Stimulated activated CD4-positive, alpha-beta T cell treated with anti-CD3 and anti-CD28 coated beads, Interleukin-2, amount 100 ng/mL, for 4 hours (primary cell): ENCODE measurements at places on chromosomes 16 and 17.

- DNase-seq, result no peak
These were observed 4.1 kb upstream of the TNFRSF13B start for GRCh38 chr17:16975744-16976625.

DNA sequence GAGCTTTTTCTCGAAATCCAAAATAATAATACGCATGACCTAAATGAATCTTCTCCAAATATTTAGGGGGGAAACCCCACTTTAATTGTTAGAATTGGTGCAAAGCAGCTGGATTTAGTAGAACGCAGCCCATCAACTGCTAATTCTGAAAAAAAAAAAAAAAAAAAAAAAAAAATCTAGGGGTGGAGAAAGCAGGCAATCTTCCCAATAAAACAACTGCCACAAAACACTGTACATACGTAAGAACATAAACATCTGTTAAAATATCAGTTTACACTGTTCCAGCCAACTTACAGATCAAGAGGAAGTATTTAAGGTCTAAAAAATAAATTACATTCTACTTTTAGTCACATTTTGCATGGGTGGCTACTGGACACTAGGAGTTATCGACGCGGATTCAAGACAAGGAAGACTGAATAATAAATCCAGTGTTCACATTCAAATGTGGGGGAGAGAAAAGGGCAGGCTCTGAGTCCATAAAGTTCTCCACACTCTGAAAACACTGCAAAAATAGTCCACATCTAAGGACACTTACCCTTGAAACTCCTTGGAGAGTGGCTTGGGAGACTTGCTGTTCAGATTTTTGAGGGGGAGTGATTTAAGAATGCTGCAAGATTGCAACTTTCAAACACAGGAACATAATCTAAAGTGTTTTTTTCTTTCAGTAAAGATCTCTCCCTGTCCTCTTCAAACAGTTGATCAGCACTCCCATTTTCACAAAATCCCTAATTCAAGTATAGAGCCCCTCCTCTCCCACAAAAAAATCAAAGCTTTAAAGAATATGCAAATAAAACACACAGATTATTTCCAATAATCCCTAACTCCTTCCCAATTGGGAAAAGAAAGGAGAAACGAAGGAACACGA lies 1.3 kb downstream of the APPBP2 start:
- DNase-seq, result no peak

DNA sequence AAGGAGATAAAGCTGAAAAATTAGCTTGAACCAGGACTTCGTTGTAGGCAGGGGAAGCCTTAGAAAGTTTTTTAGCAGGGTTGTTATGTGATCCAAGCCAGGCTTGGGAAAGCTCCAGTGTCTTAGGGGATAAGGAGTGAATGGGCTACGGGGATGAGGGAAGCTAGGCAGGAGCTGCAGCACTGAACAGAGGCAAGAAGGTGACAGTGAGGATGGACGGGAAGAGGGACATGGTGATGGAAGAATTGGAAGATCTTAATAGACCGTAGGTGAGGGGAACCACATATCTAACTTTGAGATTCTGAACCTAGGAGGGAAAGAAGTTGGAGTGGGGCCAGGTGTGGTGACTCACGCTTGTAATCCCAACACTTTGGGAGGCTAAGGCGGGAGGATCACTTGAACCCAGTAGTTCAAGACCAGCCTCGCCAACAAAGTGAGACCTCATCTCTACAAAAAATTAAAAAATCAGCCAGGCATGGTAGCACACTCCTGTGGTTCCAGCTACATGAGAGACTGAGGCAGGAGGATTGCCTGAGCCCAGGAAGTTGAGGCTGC lies 3.2 kb downstream of the RHBDL3 start:
- no peak for DNase-seq

DNA sequence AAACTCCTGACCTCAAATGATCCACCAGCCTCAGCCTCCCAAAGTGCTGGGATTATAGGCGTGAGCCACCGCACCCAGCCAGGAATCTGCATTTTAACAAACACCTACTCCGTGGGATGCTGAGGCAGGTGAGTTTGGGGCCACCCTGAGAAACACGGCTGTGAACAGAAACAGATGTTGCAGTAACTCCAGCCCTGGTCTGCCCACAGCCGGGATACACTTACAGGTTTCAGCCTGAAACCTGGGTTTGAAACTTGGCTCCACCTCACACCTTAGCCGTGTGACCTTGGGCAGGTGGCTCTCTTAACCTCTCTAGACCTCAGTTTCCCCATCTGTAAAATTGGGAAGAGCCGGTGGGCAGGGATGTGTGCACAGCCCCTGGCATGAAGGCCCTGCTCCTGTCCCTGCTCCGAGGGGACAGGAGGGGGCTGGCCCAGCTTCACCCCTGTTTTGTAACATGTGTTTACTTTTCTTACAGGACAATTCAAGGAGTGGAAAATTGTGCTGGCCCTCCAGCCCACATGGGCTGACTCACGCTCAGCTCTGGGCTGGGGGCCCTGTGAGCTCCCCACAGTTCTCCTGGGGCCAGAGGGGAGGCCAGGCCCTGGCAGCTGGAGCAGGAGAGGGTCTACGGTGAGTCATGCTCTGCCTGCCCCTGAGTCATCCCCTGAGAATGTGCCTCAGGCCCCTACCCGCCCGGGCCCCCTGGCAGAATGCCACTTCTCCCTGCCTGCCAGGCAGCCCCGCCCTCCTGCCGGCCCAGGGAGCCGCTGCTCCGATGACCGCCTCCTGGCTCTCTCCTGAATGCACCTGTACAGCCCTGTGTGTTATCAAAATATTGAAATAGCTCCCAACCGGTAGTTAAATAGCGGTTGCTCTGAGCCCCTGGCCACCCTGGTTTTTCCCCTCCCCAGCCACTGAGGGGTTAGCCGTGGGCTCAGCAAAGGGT lies 7.7 kb upstream of the PPL start:
- DNase-seq, result no peak

GRCh38 chr16:52437277-52437670 lies 109.7 kb downstream of the TOX3 start:
- no peak for DNase-seq

DNA sequence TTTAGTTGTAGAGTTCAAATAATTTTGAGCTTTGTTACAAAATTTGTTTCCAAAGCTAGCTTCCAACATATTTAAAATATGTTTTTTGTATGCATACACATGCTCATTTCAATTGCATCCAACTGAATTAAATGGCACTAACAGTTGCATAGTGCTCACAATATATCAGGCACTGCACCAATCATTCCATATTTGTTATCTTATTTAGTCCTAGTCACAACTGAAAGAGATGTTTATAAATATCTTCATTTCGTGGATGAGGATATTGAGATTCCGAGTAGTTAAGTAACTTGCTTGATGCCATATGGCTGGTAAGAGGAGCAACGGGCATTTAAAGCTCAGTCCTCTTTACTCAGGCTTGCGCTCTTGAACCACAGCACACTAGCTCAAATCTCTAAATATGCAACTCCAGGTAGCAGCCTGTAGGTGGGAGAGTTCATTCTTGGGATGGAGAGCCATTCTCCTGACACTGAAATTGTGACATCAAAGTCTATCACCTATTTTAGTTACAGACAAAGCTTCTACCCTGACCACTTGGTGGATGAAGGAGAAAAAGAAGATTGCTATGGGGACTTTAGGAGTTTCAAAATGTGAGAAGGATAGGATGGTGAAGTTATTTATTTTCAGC lies 118.0 kb upstream of the CA10 start:
- DNase-seq, result no peak

DNA sequence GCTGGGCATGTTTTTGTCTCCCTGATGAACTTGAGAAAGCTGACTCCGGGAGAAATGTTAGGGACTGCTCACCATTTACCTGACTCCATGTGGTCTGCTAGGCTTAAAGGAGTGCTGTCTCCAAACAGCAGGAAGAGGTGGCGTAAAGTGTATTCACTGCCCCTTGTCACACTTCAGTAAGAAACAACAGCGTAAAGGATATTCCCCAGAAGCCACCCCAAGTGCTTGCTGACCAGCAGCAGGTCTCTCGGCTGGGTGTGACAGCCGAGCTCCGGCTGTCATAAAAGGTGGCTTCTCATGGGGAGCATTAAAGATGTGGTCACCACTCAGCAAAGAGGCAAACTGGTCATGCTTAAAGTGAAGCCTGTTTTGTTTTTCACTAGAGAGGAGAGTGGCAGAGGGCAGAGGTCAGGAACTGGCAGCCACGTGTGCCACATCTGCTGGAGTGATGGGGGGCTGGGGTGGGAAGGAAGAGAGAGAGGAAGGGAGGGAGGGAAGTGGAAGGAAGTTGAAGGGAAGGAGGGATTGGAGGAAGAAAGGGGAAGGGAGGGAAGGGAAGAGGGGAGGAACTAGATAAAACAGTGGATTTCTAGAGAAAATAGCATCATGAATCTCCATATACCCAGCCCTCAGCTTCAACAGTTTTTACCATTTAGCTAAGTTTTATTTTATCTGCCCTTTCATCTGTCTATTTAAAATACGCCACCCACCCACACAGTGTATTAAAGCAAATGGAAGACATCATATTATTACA lies 119.3 kb downstream of the CLEC16A start:
- DNase-seq, result no peak

GRCh38 chr16:67395105-67395457 lies 1.8 kb upstream of the TPPP3 start:
- DNase-seq, result no peak

DNA sequence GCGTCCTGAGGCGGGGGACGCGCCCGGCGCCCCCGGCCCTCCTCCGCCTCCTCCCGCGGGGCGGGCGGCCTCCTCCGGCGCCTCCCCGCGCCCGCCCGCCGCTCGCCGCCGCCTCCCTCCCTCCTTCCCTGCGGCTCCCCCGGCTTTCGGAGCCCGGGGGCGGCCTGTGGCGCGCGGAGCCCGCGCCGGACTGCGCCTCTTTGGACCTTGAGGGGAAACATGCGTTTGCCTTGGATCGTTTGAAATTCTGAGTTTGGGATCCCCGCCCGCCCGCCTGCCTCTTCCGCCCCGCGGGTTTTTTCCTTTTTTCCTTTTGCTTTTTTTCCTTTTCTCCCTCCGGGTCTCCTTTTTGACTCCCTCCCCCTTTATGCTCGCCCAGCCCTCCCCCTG lies 390 bp downstream of the ZNRF1 start:
- DNase-seq, result no peak

DNA sequence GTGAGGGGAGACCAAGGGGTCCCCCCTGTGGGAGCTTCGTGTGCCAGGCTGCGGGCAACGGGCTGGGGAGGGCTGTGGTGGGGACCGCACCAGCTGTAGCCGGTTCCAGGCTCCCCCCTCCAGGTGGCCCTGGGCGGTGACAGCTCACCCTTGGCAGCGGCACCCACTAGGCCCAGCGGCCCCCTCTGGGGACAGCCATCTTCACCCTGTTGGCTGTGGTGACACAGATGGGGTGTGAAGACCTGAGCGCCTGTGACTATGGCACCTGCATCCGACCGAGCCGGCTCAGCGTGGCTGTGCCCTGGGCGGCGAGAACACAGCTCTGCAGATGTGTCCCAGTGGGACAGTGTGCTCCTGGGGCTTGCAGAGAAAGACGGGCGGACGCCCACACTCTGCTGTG lies 1.1 kb upstream of the C1QTNF8 start:
- DNase-seq, result no peak

- no peak for DNase-seq
These were observed 14.9 kb downstream of the CPPED1 start for GRCh38 chr16:12788758-12789157.

GRCh38 chr16:55853114-55853513 lies 20.2 kb upstream of the CES1 start:
- no peak for DNase-seq

GRCh38 chr16:29649588-29650494 lies 13.2 kb upstream of the SPN start:
- DNase-seq, result no peak

DNA sequence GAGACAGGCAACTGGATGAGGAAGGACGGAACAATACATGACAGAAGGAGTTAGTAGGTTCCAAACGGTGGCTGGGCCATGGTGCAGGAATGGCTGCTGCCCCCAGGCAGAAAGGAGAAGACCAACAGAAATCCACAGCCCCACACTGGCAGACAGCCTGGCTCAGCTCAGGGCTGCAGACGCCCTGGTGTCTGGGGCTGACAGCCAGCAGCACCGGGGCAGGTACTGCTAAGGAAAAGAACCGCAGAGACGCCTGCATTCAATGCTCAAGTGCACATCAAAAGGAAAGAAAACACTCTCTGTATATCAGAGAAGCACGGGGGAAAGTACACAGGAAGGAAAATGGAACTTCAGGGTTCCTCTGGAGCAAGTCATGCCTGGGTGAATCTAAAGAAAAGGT lies 53.4 kb downstream of the GAS7 start:
- DNase-seq, result no peak

DNA sequence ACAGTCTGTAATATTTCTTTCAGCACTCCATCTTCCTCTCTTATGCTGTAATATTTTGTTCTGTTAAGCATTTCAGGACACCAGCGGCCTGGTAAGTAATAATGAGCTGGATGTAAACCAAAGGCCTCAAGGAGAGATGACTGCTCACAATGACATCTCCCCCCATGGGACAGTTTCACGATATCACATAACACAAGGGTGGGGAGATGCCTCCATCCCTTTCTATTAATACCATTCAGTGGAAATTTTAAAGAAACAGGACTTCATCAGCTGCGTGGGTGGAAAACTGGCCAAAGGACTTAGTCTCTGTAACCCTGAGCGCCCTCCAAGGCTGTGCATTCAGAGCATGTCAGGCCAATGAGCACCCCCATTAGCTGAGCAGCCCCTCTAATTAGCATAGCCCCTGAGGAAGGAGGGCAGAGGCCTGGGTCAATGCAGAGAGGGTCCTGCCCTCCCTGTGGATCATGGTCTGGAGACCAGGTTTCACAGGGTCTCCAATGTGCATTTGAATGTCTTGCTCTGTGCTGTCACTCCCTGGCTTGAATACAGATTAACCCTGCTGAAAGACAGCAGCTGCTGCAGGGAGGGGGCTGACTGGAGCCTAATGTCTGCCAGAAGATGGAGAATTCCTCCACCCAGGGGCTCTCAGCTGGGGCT lies 156.4 kb downstream of the HS3ST2 start:
- no peak for DNase-seq

GRCh38 chr17:29042679-29043538 lies at the start of gene PIPOX:
Gene PIPOX, plus strand, starts transcription at chr17:29043141. Its CDS starts 85 bp downstream, at chr17:29043226.
- no peak for DNase-seq

DNA sequence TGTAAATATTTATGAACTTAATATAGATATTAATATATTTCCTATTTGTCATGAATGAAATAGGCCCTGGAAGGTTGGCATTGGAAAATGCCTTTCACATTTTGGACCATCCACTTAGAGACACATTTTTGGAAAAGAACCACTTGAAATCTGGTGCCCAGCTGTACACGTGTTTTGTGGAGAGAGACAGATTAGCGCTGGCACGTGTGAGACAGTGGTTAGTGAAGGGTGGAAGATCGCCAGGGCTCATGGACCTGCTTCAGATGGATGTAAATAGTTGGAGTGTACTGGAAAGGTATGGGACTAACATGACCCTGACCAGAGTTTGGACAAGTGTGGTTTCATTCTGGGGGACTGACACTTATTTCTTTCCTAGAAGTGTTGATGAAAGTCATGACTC lies 222.9 kb downstream of the PRKCA start:
- DNase-seq, result no peak

- no peak for DNase-seq
These were observed 15.9 kb upstream of the SLC38A10 start for GRCh38 chr17:81310949-81311550.

GRCh38 chr17:76593959-76594358 lies 8.3 kb upstream of the ST6GALNAC2 start:
- no peak for DNase-seq
